NCI-H1092 treated with DMSO at 0.1 percent for 48 hours (cell line): ENCODE measurements at places on chromosomes 4 and X.
A peak's percentile ranks its signal among the peaks of the same experiment; 100 is the strongest.

DNA sequence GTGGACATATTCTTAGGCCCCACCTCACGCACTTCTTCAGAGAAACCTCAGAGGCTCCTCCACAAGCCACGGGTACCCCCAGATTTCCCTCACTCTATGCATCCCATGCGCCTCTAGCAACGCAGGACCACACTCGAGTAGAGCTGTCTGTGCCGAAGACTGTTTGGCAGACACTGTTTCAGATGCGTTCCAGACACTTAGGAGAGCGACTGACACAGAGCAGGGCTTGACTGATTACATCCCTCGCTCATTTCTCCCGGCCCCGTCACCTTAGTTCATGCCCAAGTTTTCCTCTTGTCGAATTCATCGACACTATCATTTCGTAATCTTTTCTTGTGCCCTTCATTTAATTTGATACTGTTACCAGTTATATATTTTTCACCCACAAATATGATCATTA, 15.0 kb downstream of the SORBS2 start:
- no peak for DNase-seq

DNA sequence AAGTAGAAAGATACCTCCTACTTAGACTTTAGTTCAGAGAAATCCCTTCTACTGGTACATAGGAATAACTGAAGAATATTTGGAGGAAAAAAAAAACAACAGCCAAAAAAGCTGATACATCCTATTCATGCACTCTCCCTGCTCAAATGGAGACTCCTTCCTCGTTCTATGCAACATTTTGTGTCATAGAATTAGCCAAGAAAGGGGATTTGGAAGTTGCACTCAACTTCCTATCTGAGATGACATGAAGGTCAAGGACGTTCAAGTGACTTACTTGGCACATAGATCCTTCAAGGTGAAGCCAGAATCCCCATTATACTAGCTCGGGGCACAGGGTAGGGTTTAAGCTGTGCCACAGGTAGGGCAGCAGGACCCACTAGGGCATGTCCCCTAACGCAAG, 56.2 kb upstream of the S100G start:
- DNase-seq, result no peak

DNA sequence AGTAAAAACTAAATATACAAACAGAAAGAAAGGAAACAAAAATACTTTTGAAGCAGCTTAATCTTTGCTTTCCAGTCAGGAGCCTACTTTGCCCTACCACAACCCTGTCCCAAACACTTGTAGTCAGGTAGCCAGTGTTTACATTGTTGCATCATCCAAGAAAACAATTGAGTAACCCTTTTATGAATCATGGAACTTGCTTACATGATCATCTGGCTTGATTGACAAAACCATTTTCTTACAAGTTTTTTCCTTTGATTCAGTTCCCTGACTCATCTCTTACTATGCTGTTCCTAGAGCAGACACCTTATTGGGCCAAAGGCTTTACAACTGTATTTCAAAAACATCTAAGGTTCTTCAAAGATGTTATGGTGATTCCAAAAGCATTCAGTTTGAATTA, 740.1 kb downstream of the KLHL13 start:
- no peak for DNase-seq

DNA sequence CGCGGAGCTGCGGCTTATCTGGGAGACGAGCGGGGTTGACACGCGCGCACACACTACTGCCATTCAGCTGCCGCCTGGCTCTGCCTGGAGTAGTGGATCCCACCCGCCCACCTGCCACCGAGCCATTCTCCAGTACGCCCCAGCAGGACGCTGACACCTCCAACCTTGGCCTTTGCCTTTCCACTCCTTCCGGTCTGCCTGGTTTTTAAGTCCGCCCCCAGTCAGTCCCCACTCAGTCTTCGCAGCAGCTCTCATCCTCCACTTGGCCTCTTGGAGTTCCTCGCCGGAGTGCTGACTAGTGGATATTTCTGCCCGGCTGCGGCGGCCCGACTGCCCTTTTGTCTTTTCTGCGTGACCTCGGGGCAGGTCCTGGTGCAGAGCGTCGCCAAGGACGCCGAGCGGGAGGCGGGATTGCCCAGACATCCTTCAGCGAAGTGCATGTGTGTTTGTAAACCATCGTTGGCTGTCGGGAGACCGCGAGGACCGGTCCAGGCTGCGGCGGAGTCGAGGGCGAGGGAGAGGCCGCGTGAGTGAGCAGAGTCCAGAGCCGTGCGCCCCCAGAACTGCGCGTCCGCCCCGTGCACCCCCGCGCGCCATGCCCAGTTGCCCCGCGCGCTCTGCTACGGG, 1.1 kb downstream of the SLIT2 start:
- DNase-seq, result peak; percentile 53

- DNase-seq, result no peak
These were observed 106.4 kb upstream of the GPM6B start for GRCh38 chrX:13923289-13923688.

DNA sequence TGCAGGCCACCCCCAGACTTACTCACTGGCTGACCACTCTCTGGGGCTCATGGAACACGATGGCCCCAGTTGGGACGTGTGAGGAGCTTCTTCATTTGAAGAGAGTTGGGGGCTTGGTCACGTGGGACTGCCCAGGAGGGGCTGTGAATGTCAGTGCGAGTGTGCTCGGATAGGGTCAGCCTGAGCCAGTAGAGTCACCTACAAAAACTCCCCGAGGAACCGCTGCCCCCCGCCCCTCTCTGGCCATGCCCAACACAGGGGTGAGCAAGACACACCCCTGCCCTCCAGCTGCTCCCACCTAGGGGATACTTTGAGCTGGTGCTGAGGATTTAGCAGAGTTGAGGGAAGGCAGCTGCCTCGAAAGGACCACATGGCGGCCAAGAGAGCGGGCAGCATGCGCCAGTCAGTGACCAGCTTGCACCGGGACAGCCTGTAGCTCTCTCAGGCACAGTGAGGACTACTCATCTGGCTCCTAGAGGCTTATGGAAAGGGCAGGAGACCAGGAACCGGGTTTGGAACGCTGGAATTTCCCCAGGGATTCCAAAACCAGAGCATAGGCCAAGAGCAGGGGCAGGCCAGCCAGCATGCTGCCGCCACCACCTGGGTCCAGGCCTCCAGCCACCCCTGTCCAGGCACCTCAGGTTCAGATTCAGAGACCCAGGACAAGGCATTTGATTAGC, 8.4 kb downstream of the PNMA6E start:
- DNase-seq, result no peak

DNA sequence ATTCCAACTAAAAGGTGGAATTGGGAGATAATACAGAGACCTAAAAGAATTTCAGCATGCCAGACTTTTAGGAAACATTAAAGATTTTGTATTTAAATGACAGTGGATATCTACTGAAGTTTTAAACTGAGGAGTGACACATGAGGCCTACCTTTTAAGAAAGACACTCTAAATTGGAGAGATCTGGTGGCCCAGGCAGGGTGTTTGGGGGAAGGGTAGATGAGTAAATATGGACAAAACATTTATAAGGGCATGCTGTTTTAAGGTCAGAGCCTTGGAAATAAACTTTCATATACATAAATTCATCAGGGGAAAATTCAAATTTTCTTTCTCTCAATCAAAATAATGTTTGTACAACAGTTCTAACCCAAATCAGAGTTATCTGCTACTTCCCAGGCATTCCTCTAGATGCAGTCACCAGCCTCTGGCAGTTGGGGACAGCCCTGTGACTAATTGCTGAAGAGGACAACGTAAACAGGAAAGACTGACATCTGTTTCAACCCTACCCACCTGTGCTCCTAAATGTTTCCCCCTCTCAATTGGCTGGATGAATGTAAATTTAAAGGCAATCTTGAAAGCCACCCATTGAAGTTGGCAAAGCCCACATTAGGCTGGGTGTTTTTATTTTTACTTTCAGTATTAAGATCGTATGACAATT, 1646.9 kb upstream of the ADGRL3 start:
- no peak for DNase-seq

- no peak for DNase-seq
These were observed 206.9 kb upstream of the INTU start for GRCh38 chr4:127425851-127426250.

- no peak for DNase-seq
These were observed 292.2 kb downstream of the NLGN4X start for GRCh38 chrX:5936438-5936837.

DNA sequence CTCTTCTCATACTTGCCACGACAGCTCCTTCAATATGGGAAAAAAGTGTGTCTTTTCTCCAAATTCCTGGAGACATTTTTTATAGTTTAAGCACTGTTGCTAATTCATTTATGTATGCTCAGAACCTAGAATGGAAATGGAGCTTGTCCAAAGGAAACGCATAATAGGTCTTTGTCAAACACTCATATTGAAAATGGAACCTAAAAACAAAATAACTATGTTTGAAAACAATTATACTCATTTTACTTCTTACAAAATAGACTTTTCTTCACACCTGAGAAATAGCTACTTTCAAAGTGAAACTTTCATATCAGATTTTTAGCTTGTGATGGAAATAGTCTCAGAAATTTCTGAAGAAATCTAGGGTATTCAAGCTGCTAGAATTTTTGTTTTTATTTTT, 529.7 kb upstream of the BOD1L1 start:
- DNase-seq, result no peak

DNA sequence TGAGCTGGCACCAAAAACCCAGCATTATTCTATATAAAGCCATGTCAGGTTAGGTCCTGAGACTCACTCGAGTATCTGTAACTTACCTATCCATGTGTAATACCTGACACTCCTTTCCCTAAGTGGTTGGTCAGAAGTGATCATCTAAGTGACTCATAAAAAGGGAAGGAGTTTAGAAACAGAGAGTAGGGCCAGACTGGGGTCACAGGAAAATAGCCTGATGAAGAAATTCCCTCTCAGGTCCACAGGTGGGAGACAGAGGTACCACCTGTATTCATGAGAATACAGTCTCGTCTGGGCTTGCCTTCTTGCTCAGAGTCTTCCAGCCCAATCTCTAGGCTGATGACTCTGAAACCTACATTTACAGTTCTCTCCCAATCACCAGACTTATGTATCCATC, 161.8 kb upstream of the MAP3K15 start:
- DNase-seq, result no peak
